GM04504 (cell line): ENCODE measurements at places on chromosomes 6 and 20.

DNA sequence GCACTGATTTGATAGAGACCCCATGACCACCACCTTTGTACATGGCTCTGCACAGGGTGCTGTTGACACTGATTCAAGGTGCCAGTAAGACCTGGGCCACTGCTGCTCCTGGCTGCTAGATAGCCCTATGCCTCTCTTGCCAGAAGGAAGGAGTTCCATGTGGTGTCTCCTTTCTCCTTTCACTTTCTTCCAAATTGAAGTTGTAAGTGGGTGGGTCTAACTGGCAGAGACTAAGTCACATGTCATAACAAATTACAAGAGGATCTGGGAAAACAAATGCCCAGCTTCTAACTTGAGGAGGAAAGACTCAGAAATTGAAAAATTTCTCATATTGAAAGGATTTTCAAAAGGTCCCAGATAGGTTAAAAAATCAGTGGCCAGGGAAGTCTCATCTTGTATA lies 116.8 kb downstream of the TFAP2B start:
- no peak for DNase-seq

DNA sequence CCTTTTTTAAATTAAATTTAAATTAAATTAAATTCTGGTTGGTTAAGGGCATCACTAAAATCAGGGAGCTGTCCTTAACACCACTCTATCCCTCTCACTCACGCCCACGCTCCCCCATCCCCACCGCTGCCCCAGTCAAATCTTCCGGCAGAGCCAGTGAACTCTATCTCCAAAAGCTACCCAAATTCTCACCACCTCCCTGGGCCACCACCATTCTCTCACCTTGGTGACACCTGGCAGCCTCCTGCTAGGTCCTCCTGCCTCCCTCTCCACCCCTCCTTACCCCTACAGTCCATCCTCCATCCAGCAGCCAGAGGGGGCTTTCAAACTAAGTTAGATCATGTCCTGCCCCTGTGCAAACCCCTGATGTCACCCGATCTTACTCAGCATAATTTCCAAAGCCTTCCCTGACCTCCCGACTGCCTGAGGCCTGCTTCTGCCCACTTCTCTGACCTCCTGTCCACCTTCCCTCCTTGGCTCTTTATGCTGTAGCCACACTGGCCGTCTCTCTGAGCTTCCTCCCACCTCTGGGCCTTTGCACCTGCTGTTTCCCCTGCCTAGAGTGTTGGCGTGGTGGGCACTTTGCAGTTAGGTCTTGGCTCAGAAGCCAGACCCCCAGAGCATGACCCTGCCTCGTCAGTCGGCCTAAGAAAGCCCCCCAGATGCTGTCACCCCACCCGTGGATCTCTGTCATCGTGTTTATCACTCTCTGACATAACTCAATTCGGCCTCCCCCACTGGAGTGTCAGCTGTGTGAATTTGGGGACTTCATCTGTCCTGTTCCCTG lies 24.7 kb downstream of the PTGIS start:
- no peak for DNase-seq

GRCh38 chr6:42028234-42029061 lies 21.9 kb upstream of the TAF8 start:
- DNase-seq = no peak

- DNase-seq = peak; percentile 28
These were observed 113.3 kb upstream of the SSTR4 start for GRCh38 chr20:22921595-22922421.

GRCh38 chr20:24957326-24958016 lies 8.4 kb downstream of the CST7 start:
- no peak for DNase-seq

- no peak for DNase-seq
These were observed 75.3 kb downstream of the TNFRSF21 start for GRCh38 chr6:47234266-47234933.

DNA sequence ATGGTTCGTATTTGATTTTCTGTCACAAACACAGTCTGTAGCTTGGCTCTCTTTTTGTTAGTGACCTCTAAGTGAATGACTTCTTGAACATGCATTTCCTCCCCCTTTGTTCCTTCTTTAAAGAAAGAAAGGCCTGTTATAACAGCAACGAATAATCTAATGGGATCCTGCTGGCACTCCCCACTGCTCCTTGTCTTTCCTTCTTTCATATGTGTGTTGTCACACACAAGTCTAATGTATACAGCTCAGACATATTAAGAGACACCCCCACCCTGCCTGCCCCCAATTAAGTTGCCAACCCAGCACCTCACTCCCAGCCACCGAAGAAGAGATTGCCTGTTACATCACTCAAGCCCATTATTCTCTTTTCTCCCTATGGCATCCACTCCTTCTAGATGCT lies 4.9 kb upstream of the SAMD5 start:
- DNase-seq = no peak

- no peak for DNase-seq
These were observed 82.0 kb downstream of the WASF1 start for GRCh38 chr6:110097443-110097842.

GRCh38 chr20:23601715-23602114 lies 4.0 kb downstream of the CST9 start:
- no peak for DNase-seq

DNA sequence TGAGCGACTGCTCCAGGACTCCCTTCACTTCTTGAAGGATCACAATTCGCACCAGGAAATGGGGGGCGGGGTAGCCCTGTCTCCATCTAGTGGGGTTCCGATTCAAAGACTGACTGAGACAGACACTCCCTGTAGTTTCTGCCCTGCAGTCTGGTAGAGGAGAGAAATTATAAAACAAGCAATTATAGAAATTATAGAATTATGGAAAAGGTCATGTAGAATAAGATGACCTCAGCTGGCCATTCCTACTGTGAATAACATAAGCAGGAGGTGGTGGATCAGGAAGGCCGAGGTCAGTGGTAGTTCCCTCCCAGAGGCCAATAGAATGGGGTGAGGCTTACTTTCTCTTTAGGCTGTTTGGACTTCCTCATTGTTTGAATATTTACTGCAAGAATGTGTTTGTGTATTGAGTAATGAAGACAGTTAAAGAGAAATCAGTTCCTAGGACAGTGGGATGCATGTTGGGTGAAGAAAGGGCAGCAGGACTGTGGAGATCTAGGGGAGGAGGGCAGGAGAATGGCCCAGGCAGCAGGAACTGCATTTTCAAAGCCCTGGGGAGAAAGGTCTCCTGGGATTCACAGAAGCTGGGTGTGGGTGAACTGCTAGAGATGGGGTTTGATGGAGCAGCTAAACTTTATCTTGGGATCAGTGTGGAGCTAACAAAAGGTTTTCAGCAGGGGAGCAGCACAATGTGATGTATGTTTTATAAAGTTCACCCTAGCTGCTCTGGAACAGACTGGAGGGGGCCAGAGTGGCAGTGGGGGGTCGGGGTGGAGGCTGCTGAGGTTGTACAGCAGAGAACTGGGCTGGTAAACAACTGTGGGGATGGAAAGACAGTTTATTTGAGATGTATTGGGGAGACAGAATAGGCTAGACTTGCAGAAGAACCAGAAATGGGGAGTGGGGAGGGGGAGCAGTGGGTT lies 2.1 kb downstream of the ZNF341 start:
- peak; percentile 64 for DNase-seq

DNA sequence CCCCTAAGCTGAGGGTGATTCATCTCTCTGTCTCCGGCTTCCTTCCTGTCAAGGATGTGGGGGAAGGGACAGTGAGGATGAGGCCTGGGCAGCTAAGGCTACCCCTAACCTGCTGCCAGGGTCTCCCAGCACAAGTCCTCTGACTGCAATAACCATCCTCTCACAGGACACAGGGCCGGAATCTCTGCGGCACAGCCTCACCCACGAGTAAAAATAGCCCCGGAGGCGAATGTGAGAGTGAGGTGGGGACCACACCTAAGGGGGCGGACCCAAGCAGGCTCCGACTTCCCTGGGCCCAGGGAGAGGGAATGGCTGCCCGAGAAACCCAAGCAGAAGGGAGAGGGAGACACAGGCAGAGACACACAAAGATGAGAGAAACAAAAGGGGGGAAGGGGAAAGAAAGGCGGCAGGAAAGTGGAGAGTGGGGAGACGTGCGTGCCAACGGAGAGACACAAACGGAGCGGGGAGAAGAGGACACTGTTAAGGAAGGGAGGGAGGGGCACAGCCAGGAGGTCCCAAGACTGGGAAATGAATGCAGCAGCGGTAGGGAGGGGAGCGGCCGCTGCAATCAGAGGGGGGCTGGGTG lies 1.4 kb downstream of the CLIC1 start:
- peak; percentile 51 for DNase-seq

DNA sequence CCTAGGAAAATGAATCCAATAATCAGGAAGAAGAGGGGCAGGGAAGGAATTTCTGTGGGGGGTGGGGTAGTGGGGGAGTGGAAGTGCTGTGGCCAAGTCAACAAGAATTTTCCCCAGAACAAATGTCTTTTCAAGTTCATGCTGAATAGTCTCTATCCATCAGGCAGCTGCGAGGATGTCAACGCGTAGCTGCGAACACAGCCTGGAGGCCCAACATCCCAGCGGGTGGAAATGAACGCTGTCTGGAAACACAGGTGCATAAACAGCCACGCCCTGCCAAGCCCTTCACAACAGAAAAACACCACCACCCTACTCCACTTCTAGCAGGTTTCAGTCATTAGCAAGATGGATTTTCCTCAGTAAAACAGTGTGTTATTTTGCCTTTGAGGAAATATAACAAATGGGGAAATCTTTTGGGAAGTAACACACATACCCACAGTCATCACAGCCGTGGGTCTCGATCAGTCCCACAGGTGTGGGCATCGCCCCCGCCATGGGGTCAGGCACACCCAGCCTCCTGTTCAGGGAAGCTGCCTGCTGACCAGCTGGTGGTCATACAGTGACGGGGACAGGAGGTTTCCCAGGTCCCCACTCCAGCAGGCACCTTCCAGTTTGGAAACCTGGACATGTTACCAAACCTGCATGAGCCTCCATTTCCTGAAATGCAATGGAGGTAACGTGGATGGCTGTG lies 112.1 kb upstream of the THBS2 start:
- DNase-seq = no peak

GRCh38 chr6:16731478-16732051 lies 29.7 kb downstream of the ATXN1 start:
- no peak for DNase-seq

DNA sequence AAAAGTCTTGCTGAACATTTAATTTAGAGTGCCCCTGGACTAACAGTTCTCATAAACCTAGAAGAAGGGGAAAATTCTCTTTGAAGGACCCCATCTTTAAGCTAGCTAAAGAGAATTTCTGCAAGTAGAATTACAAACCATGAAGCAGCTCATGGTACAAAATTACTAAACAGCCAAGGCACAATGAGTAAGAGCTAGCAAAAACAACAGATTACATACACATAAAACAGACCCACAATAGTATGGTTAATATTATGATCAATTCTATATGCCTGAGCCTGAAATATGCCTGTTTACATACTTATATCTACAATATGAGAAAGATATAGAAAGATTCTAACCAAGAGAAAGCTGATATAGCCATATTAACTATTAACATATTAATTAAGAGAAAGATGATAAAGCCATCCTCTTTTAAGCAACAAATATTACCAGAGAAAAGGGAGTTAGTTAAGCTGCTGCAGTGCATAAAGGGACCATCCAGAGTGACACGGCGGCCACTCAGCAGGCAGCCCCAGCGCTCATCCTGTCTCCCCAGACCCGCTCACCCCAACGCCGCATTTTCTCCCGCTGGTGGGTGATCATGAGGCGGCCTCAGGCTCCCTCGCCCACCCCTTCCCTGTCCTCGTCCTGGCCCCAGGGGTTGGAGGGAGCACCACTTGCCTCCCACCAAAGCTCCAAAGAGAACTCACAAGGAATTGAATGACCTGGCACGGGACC lies 98.4 kb upstream of the CARMIL1 start:
- no peak for DNase-seq

DNA sequence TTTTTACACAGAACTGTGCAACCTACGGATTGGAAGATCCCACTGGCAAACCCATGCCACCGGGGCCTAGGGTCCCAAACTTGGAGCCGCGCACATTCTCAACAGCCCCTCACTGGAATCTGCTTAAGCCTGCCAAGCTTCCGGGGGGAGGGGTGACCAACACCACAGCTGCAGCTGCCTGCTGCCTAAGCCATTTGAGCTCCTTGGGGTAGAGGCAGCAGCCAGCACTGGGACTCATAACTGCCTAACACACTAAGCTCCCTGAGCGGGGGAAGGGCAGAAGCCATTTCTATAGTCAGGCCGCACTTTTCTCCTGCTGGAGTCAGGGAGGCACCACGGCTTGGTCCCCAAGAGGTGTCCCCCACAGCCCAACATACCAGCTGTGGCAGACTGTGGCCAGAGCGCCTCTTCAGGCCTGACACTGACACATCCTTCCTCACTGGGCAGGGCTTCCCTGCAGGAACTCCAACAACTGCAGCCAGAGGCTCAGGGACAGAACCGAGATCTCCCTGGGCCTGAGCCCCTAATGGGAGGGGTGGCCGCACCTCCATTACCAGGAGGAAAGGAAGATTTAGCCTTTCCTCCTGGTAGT lies 270.3 kb upstream of the ECI2 start:
- no peak for DNase-seq

DNA sequence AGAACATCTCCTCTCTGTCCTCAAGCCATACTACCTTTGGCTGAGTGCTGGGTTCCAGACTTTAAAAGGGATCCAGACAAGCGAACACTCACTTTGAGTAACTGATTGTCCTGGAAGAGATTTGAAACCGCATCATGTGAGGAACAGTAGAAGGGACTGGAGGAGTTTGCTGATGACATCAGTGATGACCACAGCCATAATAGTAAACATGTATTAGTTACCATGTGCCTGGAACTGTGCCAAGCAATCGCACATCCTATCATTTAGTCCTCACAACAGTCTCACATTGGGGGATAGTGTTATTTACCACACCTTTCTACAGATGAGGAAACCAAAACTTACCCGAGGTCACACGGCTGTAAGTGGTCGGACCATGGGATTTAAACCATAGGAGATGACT lies 39.8 kb downstream of the ARMC2 start:
- no peak for DNase-seq

DNA sequence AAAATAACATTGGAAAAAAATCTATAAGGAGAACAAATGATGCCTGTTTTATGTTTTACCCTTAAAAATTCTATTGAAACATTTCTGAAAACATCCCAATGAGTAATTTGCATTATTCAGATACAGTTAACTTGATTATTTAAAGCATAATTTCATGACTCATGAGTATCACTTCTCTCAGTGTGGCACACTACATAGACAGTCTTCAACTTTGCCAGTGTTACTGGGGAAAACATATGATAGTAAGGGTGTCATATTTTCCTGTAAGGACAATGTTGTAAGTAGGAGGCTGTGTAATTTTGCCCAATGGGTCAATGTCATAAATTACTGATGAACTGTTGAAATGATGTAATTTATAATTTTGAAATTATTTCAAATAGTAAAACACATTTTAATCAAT lies 125.5 kb downstream of the PHACTR1 start:
- DNase-seq = no peak

- DNase-seq = no peak
These were observed 324 bp upstream of the LAMP5 start for GRCh38 chr20:9514072-9514460.

GRCh38 chr6:44267252-44267651 lies 1.9 kb upstream of the NFKBIE start:
- no peak for DNase-seq

GRCh38 chr6:77535172-77535571 lies 71.9 kb upstream of the HTR1B start:
- DNase-seq = no peak

- no peak for DNase-seq
These were observed 107.8 kb upstream of the ESR1 start for GRCh38 chr6:151699719-151700118.

- DNase-seq = no peak
These were observed 3.1 kb upstream of the POU3F2 start for GRCh38 chr6:98831057-98831958.

- no peak for DNase-seq
These were observed 394.4 kb downstream of the QKI start for GRCh38 chr6:163808871-163809270.
